Dermis blood vessel endothelial cell (primary cell): ENCODE measurements at places on chromosomes 13 and 19. TPM values are rescaled to one million over a fixed set of nuclear protein-coding genes. Genes with fewer than 3 reads are reported as not detected.

FFAR1 gene
- not detected in 2 replicates for total RNA-seq

ZNF91 gene
- total RNA-seq, result 13.4 and 17.4 TPM in 2 replicates

FPR1 gene
- not detected in 2 replicates for total RNA-seq

DGKH gene
- 23.7 and 34.2 TPM in 2 replicates for total RNA-seq

C19orf18 gene
- total RNA-seq, result 0.34 TPM in 1 of 2 replicates, not detected in the other

LAIR1 gene
- total RNA-seq, result not detected in 2 replicates

GIPC3 gene
- total RNA-seq, result 1.1 and 1.2 TPM in 2 replicates

STOML3 gene
- total RNA-seq, result not detected in 2 replicates
